Right lung (tissue), 10 donors: ENCODE measurements at places on chromosomes 2 and 18.

- no peak for DNase-seq
Measured at GRCh38 chr2:240886678-240887609, 9.0 kb downstream of the MAB21L4 start.

DNA sequence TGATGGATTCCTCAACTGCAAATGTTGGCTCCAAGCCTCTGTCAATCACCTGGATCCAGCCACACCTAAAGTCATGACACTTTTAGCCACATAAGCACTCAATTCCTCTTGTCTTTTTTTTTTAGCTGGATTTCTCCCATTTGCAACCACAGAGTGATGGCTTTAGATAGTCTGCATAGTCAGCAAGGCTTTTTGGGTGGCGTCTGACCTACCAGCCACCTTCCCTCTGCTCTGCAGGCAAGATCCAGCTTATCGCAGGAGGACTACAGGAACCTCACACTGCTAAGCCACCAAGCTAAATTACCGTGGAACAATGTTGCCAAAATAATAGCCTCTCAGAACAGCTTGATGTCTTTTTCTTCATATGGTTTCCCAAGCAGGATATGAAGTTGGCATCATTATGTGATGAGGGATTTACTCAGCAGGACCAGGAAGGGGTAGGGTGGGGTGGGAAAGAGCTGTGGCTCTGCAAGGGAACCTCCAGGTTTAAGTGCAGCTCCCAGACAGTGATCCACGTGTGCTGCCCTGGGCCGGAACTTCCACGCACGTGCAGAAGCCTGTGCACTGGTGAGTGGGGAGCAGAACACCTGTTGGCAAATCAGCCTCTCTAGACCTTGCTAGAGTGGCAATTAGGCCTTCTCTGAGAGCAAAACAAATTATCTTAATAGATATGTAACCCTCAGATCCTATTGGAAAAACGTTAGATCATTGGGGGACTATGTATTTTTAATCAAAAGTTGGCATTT lies 170.6 kb upstream of the NCK2 start:
- DNase-seq = no peak

DNA sequence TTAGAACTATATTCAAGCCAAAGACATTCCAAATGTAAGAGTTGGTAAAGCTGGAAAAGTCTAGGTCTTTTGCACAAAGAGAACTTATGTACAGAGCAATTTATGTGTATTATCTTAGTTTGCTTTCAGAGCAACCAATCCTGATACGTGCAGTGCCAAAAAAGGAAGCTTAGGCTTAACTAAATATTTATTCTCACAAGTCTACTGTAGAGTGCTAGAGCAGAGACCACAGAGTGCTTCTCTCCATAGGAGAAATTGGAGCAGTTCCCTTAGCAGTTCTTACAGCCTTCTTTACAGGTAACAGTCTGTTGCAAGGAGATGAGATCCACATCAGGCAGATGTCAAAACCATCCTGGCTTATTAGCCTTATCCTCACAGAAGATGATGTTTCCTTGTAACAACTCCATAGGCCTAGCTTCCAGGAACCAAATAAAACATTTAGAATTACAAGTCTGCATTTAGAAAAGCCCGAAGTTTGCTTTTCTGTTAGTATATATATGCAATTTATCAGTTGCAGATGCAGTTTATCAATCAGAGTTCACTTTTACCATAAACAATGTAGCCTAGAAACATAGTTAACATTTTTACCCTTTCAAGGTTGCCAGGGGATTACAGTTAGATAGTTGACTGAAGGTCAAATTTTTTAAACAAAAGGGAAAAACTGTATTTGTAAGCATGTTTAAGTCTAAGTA lies 250.6 kb upstream of the KCNJ3 start:
- DNase-seq = no peak

DNA sequence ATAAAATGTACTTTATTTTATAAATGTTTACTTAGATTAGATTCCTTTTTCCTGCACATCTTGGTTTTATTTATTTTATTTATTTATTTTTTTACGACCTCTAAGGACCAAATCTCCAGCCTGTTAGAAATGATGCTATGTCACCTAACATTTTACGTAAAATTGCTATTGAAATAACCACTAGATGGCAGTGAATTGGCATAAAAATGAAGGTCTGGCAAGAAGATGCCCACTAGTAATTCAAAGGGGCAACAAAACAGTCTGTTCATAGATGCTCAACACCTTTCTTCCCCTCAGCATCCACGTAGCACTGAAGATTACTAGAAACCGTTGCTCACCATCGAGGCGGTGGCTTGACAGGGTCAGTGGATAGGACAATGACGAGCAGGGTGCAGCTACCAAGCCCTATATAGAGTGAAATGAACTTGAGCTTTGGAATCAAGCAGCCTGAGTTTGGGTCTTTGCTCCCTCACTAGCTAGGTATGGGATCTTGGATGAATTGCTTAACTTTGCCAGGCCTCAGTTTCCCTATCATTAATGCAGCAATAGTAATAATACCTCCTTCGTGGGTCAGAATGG lies 128.7 kb upstream of the L3MBTL4 start:
- DNase-seq = peak; percentile 47

DNA sequence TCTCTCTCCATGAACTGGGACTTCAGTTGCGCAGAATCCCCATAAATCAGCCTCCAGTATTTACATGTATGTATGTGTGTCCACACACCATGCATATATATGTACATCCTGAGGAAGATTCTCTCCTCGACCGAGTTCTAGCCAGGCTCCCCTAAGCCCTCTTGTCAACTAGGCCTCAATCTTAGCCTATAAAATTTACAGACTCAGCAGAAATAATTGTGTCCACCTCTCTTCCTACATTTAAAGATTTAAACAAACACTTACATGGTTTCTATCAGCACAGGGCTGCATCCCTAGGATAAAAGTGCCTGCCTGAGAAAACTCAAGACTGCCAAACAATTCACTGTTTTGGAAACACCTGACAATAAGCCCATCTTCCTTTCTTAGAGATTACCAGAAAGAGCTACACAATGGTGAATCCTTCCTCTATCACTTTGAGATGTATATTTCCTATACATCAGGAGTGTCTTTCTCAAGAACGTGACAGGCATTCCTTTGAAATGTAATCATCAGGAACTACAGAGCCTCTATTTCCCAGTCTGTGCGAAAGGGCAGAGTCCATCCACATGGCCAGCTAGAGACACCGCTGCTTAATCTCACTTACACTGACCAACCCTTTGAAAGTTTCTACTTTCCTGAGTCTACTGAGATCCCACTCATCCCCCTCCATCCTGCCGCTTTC lies 39.5 kb downstream of the ZNF519 start:
- no peak for DNase-seq

GRCh38 chr18:35030277-35030989 lies 10.8 kb upstream of the MAPRE2 start:
- no peak for DNase-seq

- no peak for DNase-seq
Measured at GRCh38 chr18:13451661-13452387, 233.3 kb downstream of the LDLRAD4 start.

GRCh38 chr2:95048825-95049682 lies 23.5 kb downstream of the MAL start:
- DNase-seq = no peak

DNA sequence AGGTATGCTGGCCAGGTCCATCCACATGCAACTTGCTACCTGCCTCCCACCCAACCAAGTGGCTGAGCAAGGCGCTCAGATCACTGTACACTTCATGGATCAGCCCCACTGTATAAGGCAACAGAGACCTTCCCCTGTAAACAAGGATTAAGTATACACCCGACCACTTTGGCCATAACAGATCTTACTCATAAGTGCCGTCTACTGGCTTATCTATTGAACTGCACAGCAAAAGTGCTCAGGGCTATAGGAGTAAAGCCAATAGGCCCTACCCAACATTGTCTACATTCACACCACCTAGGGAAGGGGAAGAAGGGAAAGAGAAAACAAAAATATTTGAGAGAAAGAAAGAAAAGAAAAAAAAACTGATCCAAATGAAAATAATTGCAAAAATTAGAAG lies 663.9 kb upstream of the LRRTM1 start:
- DNase-seq = no peak

- no peak for DNase-seq
Measured at GRCh38 chr2:236998236-236998635, 87.5 kb upstream of the COPS8 start.

DNA sequence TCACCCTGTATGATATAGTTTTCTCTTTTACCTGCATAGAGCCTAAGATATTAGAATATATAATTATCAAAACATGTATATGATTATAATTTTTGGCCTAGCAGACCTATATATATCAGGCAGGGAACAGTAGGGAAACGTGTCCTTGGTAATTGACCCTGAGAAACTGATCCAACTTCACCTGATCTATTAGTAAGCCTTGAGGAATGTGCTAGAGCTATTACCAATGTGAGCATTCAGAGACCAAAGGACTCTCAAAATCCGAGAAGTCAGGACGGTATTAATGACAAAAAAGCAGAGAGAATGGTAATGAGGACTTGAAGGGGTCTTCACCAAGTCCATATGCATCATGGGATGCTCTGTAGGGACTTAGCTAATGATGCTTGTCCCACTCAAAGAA lies 571.9 kb downstream of the CPS1 start:
- DNase-seq = no peak

DNA sequence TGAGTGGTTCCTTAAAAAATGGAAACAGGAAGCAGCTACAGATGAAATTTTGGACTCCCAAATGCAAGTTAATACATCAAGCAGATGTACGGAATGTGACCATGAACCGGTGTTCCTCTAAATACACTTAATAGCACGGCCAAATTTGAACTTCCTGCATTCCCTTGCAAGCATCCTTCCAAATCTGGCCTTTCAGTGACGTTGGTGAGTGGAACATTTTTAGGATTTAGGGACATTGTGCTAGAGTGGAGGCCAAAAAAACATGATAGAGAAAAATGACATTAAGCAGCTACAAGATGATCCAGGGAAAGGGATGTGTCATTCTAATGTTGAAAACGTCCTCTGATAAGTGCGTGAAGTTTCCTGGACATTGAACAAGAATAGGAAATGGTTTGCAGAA lies 62.1 kb downstream of the CTAGE1 start:
- no peak for DNase-seq

DNA sequence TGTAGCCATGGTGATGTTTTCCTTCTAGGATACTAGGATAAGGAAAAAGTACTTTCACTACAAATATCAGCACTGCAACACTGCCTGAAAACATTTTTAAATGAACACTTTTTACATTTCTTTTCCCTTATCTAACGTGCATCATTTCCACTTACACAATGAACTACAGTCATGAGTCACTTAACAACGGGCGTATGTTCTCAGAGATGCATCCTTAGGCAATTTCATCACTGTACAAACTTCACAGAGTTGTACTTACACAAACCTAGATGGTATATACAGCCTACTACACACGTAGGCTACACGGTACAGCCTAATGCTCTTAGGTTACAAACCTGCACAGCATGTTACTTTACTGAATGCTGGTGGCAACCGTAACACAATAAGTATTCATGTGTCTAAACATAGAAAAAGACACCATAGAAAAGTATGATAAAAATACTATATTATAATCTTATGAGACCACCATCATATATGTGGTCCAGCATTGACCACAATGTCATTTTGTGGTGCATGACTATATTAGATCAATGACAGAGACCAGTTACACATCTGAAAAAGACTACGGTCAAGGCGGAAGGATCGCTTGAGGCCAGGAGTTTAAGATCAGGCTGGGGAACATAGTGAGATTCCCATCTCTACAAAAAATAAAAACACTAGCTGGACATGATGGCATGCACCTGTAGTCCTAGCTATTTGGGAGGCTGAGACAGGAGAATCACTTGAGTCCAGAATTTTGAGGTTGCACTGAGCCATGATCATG lies 39.8 kb downstream of the WDR33 start:
- DNase-seq = no peak

GRCh38 chr2:206958261-206958660 lies 18.9 kb downstream of the CPO start:
- no peak for DNase-seq

- no peak for DNase-seq
Measured at GRCh38 chr2:117851969-117852368, 37.5 kb downstream of the DDX18 start.

DNA sequence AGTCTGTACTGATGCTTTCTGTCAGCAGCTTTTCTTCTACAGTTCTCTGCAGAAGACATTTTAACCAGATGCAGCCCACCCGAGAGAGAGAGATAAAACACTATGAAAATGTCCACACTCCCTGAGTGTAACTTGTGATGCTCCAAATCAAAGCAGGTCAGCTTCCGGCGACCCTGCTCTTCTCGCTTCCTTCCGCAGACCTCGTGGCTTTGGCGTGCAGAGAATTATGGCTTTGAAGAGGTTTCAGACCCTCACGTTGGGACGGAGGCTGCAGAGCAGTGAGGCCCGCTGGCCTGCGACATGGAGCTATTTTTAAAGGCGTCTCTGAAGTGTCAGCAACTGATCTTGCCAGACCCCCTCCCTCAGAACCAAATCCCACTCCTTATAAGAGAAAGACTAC lies 41.8 kb downstream of the TMEM163 start:
- no peak for DNase-seq

GRCh38 chr2:11745613-11746375 lies 638 bp upstream of the LPIN1 start:
- DNase-seq = no peak

DNA sequence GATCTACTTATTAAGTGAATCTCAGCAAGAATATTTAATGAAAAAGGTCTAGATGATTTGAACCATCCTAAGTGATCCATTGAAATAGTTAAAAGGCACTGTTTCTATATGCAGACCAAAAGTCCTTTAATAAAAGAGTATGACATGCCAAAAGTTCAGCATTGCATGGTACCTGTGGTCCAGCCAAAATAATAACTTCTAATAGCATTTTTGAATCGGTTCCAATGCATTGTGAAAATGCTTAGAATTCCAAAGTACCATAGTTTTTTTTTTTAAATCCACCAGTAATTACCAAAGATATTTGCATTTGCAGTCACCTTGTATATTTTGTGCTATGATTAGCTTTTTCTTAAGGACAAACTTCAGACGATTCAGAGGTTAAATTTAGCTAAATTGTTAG lies 79.9 kb downstream of the NYAP2 start:
- DNase-seq = no peak

- no peak for DNase-seq
Measured at GRCh38 chr2:105961599-105962146, 217.0 kb downstream of the NCK2 start.

DNA sequence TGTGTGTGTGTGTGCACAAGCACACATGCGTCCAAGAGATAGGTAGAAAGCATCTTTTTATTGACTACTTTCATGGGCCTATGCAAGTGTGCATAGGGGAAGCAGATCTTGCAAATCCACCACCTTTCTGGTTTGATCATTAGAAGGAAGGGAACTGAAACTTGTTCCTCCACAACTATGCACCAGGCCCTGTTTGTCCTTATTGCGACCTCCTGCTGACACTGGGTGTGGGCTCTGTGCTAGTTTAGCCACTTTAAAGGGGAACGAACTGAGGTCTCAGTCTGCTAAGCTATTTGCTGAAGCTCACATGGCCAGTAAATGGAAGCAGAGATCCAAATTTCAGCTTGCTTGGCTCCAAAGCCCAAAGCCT lies 32.1 kb upstream of the INSIG2 start:
- DNase-seq = no peak
